ENCODE measurements at places on chromosomes 1 and 21. TPM values are rescaled to one million over a fixed set of nuclear protein-coding genes. Genes with fewer than 3 reads are reported as not detected.

GRCh38 chr1:208303743-208304712 lies 59.8 kb upstream of the PLXNA2 start:
- DNase-seq: no peak

DNA sequence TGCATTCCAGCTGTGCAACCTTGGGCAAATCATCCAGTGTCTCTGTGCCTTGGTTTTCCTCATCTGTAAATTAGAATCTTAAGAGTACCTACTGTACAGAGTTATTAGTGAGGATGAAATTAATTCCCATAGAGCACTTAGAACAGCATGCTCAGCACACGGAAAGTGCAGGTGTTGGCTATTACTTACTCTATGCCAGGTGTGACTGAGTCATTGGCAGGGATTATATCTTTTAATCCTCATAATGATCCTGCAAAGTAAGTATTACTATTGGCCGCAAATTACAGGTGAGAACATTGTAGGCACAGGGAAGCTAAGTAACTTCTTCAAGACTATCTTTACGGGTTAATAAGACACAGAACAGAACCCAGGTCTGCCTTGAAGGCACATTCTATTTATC lies 6.3 kb upstream of the UBE2U start:
- DNase-seq: no peak

CD84 gene
- total RNA-seq: 3.7 TPM

ITLN1 gene
- 0.66 TPM for total RNA-seq

DNA sequence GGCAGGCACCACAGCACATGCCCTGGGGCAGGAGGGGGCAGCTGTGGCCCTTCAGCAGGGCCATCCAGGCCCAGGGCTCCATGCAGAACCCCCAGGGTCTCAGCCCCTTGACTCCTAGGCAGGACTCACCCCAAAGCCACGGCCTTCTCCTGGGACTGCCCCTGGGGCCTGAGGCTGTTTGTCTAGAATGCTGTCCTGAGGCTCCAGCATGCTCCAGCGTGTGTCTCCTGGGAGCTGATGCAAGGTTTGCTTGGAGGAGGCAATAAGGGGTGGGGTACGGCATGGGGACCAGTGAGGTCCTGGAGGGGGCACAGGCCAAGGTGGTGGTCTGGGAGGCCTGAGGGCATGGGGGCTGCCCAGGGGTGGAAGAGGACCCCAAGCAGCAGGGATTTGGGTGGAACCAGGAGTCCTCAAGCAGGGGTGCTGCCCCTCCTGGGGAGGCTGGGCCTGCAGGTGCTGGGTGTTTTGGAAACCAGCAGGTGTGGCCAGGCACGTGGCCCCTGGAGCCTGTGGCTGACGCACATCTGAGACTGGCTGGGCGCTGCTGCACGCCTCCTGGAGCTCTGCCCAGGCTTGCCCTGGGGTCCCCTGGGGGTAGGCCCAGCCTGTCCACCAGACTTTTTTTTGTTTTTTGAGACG lies 7.8 kb upstream of the CALML6 start:
- no peak for DNase-seq

DNA sequence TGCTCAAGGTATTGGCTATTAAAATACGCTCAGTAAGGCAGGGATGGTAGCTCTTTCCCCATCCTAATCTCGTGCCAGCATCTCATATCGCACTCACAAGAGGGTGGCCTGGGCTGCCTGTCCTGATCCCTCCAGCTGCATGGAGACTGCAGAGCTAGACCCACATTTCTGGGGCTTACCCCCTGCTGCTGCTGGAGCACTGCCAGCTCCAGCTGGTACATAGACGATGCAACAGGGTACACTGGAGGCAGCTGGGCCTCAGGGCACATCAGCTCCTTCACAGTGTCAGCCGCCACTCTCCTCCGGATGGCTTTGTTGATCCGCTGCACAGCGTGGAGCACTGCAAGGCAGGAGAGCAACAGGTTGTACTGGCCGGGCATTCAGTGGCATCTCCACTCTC lies 16.0 kb downstream of the IQGAP3 start:
- DNase-seq: no peak

- DNase-seq: peak; percentile 53
These were observed 3.6 kb downstream of the LPAR3 start for GRCh38 chr1:84889437-84889836.

NPR1 gene
- 67.1 TPM for total RNA-seq

- DNase-seq: no peak
These were observed 9.9 kb upstream of the DCAF6 start for GRCh38 chr1:167926486-167926997.

GRCh38 chr21:42618707-42619102 lies 34.7 kb upstream of the PDE9A start:
- no peak for DNase-seq

DNA sequence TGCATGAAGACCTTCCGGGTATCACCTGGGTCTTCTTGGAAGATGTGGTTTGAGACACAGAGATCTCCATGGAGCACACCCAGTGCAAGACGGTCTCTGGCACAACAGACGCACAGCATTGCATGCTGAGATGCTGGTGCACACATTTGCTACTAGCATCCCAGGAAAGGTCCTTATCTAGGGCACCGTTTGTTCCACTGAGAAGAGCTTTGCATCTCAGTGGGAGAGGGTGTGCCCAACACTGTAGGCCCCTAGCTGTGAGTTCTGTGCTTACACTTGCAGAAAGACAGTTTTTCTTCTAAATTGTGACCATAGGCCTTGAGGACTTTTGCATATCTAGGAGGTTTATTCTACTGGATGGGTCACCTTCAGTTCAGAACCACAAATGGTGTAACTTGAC lies 554.1 kb downstream of the MATN1 start:
- peak; percentile 89 for DNase-seq

- DNase-seq: no peak
These were observed 136.3 kb downstream of the CLEC20A start for GRCh38 chr1:178360421-178360820.

PODN gene
- 78.6 TPM for total RNA-seq

- no peak for DNase-seq
These were observed 15.8 kb upstream of the TNFRSF8 start for GRCh38 chr1:12047120-12047876.

DNA sequence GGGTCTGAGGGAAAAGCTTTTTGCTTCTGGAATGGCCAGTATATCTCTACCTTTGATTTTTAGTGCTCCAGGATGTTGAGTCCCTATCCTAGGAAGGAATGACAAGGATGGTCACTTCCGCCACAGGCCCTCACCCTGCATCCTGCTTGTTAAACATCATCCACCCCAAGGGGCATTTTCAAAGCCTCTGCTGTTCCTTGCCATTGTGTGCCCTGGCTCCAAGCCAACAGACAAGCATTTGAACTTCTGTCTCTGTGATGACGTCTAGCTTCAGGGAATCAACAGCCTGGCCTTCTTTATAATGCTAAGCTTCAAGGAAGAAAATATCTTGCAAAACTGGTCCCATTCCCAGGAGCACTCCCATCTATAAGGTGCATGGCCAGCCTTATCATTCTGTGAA lies 12.3 kb upstream of the JAM2 start:
- DNase-seq: peak; percentile 75

DNA sequence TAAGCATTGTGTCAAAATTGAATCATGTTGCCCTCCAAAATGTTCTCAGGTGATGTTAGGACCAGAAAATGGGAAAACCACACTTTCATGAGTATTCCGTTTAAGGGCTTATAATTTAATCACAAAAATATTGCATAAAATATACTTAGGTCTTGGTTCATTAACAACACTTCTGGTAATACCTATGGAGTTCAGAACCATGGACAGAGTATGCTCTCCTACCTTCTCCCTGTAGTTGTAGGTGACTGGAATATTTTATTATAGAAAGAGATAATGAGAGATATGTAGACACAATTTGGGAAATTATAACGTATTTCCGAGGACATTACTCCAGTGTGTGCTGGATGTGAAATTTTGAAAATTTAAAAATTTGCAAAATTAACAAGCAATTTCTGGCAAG lies 232.5 kb downstream of the NCAM2 start:
- DNase-seq: no peak

CSF3R gene
- 8.2 TPM for total RNA-seq

CRYBG2 gene
- 0.42 TPM for total RNA-seq

RIMKLA gene
- 2.5 TPM for total RNA-seq

SAMD11 gene
- total RNA-seq: 9.8 TPM
